ENCODE measurements at places on chromosomes 11 and 22.
A peak's percentile ranks its signal among the peaks of the same experiment; 100 is the strongest.

GRCh38 chr11:70448983-70449567, 50.7 kb downstream of the CTTN start:
- DNase-seq: no peak

DNA sequence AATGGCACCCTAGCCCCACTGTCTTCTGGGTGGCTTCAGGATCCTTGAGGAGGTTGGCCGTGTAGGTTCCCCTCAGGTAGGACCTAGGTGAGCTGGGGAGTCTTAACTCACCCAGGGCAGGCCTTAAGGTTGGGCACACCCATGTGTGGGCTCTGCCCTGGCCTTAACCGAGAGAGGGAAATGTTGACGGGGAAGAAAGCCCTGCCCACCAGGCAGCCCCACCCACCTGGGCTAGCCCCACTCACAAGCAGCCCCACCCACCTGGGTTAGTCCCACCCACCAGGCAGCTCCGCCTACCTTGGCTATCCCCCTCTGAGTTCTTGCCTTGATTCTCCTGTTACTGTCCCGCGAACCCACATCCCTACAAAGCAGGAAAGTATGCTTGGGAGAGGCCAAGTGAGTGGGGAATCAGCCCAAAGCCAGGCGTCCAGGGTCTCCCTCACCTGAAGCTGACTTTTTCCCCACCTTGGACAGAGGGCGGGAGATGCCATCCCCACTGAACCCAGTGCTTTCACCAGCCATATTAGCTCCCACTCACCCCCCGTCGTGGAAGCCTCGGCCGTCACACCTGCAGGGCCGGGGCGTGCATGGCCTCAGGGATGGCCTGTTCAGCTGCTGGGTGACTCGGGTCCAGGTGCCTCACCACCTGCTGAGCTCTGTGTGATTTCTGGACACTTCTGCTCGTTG, at the start of gene MYEOV:
Gene MYEOV (plus strand): TSS at position 337 of the 687 bp plus-strand sequence. CDS start 1,200 bp downstream, outside the sequence.
- no peak for DNase-seq

DNA sequence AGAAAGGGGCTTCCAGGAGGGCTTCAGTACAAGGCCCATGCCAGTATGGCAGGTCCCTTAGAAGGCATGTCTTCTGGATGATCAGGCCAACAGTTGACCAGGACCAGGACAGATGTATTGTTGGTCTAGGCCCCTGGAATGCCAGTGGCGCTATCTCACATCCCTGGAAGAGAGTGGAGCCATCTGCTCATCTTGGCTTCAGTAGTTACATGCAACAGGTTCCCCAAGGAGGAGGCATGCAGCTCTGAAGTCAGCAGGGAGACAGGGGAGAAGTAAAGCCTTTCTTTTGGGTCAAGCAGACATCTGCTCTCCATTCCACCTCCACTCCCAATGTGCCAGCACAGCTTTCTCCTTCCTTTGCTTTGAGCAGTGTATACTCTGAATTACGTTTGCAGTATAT, 244.1 kb downstream of the KIRREL3 start:
- no peak for DNase-seq

GRCh38 chr11:34573537-34573936, 47.4 kb upstream of the EHF start:
- no peak for DNase-seq

- no peak for DNase-seq
These were observed 1220.2 kb downstream of the JRKL start for GRCh38 chr11:97610000-97610399.

GRCh38 chr11:125165843-125166763, 1.6 kb downstream of the PKNOX2 start:
- no peak for DNase-seq

GRCh38 chr11:37689951-37690350, 1091.9 kb upstream of the RAG2 start:
- DNase-seq: no peak

GRCh38 chr11:45662096-45662664, 3.2 kb downstream of the CHST1 start:
- DNase-seq: no peak

- DNase-seq: no peak
These were observed 540.3 kb upstream of the LUZP2 start for GRCh38 chr11:23956586-23956985.

DNA sequence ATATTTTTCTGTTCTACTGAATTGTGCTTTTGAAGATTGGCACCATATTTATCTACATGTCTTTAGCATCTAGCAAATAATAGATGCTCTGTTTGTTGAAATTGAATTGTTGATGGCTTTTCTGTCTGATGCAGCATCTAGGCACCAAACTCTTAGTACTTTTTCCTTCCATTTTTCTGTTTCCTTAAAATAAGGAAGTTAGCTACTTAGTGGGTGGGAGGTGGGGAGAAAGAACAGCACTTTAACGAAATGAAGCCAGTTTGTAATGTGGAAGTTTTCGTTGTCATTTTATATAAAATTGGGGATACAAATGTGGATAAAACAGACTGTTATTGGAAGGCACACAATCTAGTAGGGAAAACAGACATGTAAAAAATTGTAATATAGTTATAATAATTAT, 76.6 kb downstream of the HIPK3 start:
- no peak for DNase-seq

DNA sequence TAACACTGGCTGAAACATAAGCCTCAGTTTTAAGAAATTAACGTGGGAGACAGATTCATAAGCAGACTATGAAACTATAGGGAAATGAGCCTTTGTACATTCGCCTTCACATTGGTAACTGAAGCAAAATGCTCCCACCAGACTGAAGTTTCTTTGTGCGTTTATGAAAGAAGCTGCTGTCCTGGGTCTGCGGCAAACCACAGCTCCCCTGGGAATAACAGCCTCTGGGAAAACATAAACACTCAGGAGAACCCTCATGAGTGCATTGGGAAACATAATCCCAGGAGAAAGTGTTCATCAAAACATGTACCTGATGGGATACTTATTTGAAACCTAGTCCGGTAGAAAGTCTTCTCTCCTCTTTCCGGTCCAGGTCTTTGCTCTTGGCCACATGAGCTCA, 193.1 kb upstream of the LARGE1 start:
- no peak for DNase-seq

- DNase-seq: no peak
These were observed 27.0 kb downstream of the ADA2 start for GRCh38 chr22:17192186-17192585.

- DNase-seq: no peak
These were observed 104.3 kb downstream of the SPATA19 start for GRCh38 chr11:133740963-133741362.

DNA sequence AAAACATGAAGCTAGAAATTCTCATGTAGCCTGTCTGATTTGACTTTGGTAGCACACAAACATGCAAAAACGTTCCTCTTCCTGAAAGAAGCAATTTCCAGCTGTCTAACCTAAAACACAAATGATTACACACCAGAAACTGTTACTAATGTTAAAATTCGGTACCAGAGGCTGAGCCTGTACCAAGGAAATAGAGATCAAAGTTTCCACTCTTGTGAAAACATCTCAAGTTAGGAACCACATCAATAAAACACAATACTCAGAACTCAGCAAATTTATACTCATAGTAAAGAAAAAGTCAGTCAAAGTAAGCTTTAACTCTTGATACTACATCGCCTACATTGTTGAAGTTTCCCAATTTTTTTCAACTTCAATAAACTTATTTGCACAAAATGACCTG, 107.8 kb downstream of the FCHSD2 start:
- no peak for DNase-seq

DNA sequence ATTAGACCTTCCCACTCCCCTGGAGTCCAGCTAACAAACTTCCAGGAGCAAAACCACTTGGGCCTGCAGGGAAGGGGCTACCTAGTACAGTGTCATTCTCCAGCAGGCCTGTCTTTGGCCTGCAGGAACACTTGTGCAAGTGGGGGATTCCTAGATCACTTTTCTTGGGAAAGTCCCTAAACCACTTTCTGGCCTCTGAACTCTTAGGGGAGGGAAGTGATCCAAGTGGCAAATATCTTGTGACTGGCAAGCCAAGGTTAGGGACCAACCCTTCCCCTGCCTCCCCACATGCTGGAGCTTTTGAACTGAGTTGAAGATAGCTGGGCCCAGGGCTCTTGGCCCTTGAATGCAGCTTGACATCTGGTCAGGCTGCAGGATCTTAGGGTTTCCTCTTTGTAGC, 17.2 kb downstream of the PPFIBP2 start:
- no peak for DNase-seq

GRCh38 chr11:119808407-119809185, 79.6 kb upstream of the NECTIN1 start:
- no peak for DNase-seq

GRCh38 chr11:47179655-47179991, 2.9 kb upstream of the ARFGAP2 start:
- DNase-seq: no peak

- DNase-seq: no peak
These were observed 1401.0 kb downstream of the BRD1 start for GRCh38 chr22:48426466-48427380.

- no peak for DNase-seq
These were observed 48.6 kb upstream of the ADA2 start for GRCh38 chr22:17267661-17268330.

- DNase-seq: no peak
These were observed 44.6 kb downstream of the YAP1 start for GRCh38 chr11:102154806-102155205.

DNA sequence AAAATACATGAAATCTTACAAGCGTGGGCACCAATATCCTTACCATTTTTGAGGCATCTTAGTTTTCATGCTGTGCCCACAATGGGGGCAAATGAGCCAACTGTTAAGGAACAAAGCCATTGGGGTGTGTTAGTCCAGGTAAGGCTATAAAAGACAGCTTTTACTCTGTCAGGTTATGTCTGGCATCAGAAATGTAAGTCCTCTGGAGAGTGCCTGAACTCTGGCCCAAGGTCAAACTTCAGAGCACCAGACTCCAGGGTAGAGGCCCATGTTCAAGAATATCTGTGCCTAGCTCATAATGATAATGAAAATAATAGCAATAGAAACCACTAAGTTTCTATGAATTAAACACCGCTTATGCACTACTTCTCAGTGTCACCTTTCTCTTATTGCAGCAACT, 105.5 kb downstream of the CSNK2A3 start:
- no peak for DNase-seq

- no peak for DNase-seq
These were observed 11.9 kb upstream of the ARHGAP42 start for GRCh38 chr11:100675115-100675650.

GRCh38 chr11:88293931-88294330, 43.6 kb downstream of the CTSC start:
- no peak for DNase-seq

- DNase-seq: no peak
These were observed 10.0 kb downstream of the GATD1 start for GRCh38 chr11:767238-767637.

GRCh38 chr11:66080055-66080817, 10.2 kb downstream of the PACS1 start:
- DNase-seq: no peak

DNA sequence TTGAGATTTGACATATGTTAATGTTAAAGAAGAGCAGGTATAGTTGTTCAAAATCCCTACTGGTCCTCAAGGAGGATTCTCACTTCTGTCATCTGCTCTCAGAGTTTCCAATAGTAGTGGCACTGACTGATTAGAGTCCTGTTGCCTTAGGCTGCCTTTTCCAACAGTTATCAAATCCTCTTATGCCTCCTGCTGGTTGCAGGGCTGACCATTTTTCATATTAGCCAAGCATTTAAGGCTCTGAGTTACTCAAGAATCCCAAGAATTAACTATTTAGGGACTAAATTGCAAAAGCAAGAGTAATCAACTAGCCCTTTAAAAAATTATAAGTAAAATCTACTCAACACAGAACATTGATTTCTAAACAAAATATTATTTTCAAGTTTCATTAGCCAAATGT, 212.0 kb upstream of the CHORDC1 start:
- DNase-seq: no peak

DNA sequence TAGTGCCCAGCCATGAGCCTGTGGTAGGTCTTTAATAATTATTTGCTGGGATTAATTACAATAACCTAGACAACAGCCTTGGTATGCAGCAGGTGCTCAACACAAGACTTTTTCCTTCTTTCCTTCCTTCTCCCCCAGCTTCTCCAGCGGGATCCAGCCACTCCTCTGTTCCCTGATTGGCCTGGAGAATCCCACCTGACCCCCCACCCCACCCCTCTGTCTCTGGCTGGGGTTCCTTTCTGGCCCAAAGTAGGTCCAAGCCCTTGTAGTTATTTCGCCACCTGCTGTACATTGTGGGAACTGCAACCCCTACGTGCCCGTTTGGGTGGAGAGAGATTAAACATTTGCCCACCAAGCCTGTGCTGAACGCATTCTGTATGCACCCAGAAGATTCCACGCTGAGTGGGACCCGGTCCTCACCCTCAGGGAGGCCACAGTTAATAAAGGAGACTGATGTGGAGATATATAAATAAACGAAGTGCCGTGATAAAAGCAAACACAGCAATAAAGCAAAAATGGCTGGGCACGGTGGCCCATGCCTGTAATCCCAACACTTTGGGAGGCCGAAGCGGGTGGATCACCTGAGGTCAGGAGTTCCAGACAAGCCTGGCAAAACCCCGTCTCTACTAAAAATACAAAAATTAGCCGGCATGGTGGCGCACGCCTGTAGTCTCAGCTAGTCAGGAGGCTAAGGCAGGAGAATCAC, 32.1 kb upstream of the DGKZ start:
- peak; percentile 19 for DNase-seq

DNA sequence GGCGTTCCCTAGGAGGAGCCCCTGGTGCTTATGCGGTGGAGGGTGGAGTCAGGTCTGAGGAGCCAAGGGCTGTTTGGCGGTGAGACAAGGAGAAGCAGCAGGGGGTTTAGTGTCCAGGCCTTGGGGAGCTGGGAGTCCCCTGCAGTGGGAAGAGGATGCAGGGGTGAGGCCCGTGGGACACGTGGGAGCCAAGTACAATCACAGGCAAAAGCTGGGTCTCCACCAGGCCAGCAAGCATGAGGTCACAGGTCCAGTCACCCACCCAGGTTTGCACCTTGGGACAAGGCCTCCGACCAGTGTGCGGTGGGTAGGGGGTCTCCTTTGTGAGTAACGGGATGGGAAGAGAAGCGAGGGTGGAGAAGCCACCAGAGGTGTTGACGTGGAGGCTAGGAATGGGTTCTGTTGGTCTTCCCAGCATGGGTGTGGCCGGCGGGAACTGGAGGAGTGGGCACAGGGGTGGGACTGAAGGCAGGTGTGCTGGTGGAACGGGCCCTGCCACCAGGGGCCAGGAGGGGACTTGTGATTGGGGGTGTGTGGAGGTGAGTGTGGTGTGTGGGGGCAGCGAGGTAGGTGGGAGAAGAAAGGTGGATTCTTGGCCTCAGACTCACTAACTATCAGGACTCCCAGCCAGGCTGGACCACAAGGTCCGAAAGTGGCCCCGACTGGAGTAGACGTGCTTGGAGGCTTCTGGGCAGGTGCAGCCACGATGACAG, 953.6 kb downstream of the TBC1D22A start:
- DNase-seq: no peak

DNA sequence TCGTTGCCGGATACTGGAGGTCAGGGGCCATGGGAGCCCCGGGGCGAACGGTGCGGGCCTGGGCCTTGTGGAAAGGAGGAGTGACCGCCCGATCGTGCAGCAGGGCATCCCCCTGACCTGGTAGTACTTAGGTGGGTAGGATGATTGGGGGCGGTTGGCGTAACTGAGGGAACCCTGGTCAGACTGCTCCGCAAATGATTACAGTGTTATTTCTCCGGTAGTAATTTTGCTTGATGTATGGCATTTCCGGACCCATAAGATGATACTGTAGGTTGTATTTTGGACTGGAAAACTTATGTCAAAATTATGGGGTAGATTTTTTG, 762 bp downstream of the MTMR3 start:
- no peak for DNase-seq

- no peak for DNase-seq
These were observed 220.9 kb downstream of the PGR start for GRCh38 chr11:100908746-100909145.

- DNase-seq: no peak
These were observed 138.8 kb downstream of the AASDHPPT start for GRCh38 chr11:106216281-106216680.
